Cardiac septum (tissue), 1 donor: ENCODE measurements at places on chromosomes 3 and 15. TPM values are rescaled to one million over a fixed set of nuclear protein-coding genes. Genes with fewer than 3 reads are reported as not detected.

DNA sequence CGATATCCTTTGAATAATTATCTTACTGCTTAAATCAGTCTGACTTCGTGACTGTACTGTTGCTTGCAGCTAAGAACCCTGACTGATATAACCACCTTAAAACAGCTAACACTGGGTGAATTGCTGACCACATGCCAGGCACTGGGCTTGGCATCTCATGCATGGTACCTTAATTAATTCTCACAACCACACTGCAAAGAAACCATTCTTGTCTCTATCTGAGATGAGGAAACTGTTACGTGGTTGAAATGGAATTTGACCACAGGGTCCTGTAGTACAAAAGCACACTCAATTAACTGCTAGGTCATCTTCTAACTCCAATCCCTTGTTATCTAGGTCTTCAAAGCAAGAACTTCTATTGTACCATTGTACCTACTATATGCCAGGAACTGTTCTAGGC is 92.7 kb upstream of the PRICKLE2 start:
- no peak for DNase-seq

The HRG gene
- total RNA-seq, result not detected

The C15orf39 gene
- total RNA-seq, result 12.9 TPM

DNA sequence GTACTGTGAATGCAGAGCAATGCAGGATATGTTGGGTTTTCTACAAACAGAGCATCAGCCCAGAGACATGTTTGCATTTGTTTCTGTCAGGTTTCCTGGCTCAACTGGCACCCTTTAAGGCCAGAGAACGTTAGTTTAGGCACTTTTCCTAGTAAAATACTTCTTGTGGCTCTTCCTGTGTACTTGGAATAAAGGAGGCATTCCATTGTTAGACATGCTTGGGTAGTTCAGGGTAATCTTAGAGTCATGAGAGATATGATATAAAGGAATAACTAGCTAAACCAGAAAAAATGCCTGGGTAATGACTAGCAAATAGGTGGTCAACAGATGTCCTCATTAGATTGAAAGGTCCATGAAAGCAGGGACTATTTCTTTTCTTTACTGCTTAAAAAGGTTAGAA is 60.4 kb upstream of the RBM5 start:
- no peak for DNase-seq

- DNase-seq, result peak; percentile 31
Observed at GRCh38 chr15:89770041-89770440, 6.1 kb upstream of the MESP2 start.

DNA sequence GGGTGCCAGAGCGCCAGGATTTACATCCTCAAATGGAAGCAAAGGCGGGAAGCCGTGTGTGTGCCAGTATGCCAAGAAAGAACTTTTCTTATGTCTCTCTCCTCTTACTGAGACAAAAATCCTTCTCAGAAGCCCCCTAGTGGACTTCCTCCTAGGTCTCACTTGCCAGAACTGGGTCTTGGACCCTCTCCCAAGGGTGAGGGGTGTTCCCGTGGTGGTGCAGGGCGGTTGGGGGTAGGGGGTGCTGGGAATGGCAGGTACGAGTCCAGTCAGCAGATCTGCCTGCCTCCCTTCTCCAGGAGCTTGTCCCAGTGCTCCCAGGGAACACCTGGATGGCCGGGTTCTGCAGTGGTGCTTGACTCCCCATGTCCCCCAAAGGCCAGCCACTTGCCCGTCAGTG is 52.0 kb downstream of the CORO2B start:
- DNase-seq, result no peak

- no peak for DNase-seq
Observed at GRCh38 chr15:61327019-61327631, 98.0 kb upstream of the RORA start.

The CHAC1 gene
- total RNA-seq, result 1.6 TPM

DNA sequence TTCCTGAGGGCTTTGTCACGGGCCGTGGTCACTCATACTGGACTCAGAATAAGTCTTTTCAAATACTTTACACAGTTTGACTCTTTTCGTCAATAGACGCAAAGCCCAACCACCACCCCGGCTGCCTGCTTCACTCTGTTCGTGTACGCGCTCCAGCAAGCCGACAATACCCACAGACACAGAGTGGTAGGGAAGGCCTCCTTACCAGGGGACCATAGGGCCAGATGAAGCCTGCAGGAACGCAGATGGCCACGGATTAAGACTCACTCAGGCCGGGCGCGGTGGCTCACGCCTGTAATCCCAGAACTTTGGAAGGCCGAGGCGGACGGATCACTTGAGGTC is 29.7 kb downstream of the EFCAB12 start:
- no peak for DNase-seq

The GCNT3 gene
- not detected for total RNA-seq

GRCh38 chr3:151168269-151169094 is 34.5 kb downstream of the GPR171 start:
- DNase-seq, result peak; percentile 86

The CPA3 gene
- 1.9 TPM for total RNA-seq

The PROS1 gene
- 275 TPM for total RNA-seq

- no peak for DNase-seq
Observed at GRCh38 chr15:56963710-56964109, 45.3 kb downstream of the TCF12 start.

DNA sequence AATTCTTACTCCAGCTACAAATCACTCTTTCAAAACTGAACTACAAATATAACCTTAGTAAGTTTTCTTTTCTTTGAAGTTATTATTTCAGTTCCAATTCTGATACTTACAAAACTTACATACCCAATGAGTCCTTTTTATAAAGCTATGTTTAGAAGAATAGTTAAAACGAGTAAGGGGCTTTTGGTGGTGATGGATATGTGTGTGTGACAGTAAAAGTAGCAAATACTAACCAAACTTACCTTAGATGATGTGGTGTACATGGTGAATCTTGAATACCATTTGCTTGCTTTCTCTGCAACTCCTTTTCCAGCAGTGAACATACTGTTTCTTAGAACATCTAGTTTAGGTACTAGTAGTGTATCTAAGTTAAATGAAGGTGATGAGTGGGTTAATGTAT is 68.4 kb downstream of the SLC24A1 start:
- DNase-seq, result no peak

- no peak for DNase-seq
Observed at GRCh38 chr3:191648787-191649186, 187.8 kb downstream of the PYDC2 start.

The LTF gene
- total RNA-seq, result 5.4 TPM

GRCh38 chr3:157445857-157446256 is 9.2 kb downstream of the PTX3 start:
- no peak for DNase-seq

GRCh38 chr3:12508291-12508700 is 24.0 kb downstream of the TSEN2 start:
- DNase-seq, result no peak

DNA sequence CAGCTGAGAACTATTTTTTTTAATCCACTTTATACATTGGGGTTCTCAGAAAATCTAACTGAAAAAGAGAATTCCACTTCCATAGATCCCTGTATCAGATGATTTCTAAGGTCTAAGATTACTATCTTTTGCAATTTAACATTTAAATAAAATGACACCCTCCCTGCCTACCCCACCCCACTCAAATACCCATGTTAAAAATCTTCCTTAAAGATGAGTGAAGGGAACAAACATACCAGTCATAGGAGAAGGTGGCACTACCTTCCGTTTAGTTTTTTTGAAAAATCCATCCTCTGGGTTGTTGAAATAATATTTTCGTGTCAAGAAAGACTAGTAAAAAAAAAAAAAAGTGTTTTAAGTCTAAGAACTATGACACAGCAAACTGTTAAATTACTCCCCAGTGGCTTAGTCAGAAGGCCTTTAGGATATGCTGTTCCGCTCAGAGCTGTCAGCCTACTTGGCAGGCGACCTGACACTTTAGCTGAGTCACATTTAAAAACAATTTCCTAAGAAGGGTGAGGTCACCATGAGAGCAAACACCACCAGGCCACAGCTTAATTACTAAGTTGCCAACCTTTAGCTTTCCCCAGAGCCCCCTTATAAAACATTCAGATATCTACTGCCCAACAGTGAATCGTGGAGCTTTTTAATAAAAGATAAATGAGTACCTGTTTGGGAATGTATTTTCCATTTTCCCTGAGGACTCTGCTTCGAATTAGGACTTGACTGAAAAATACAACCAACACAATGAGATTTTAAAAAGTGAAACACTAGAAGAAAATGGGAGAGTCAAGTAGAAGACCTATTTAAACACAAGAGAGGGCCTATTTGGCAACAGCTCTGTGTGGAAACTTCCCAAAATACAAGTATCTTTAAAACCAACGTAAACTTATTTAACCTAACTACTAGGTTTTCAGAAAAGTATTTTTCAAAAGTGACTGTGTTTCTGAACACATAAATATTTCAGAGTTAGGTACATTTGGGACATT is 9.6 kb downstream of the EMC3 start:
- peak; percentile 81 for DNase-seq

DNA sequence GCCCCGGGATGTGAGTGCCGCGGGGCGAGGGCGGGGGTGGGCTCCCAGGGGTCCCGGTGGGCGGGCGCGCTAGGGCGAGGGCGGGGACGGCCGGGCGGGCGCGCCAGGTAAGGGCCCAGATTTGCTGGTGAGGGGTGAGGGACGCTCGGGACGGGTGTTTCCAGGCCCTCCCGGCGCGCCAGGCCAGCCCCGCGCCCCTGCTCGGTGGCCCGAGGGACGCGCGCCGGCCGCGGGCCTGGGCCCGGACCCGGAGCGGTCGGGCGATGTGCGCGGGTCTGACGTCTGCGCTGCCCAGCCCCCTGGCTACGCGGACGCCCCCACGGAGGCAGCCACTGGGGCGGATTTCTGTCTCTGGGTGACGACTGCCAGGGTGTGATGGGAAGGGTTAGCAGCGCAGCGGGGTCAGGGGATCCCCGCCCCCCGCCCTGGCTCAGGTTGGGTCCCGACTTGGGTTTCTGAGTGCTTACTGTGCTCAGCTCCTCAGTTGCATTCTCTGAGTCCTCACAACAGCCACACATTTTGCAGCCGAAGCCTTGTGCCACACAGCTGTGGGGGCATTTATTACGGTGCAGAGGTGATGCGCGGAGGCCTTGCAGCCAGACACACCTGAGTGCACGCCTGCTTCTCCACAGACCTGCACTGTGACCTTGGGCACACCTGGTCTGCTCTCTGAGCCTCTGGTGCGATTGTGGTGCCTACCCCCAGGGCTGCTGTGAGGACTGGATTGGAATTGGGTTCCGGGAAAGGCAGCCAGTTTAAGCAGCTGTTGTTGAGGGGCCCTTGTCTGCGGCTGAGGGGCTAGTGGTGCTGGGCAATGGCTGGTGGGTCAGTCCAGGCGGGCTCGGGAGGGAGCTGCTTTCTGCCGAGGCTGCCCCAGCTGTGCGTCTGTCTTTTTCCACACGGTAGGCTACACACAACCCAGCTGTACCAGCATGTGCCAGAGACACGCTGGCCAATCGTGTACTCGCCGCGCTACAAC is 523 bp downstream of the HDAC11 start:
- DNase-seq, result no peak

GRCh38 chr3:55963601-55964000 is 476.5 kb upstream of the WNT5A start:
- DNase-seq, result no peak

- no peak for DNase-seq
Observed at GRCh38 chr15:37121492-37121891, 21.1 kb upstream of the MEIS2 start.

DNA sequence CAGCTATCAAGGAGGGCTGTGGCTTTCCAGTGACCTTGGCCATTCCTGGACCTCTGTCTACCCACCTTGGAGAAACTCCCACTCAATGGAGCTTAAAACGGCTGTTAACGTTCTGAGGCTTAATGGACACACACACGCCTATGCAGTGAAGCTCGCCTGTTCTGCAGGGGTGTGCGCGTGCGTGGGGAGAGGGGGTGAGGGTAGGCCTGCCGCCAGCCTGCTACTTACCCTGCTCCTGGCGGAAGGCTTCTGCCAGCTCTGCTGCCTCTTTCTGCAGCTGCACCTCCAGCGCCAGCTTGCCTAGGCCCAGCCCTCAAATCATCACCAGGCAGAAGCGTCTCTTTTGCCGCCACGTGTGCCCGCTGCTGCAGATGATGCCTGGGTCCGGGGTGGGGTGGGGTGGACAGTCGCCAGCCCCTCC is 23.2 kb upstream of the PARL start:
- DNase-seq, result no peak

GRCh38 chr3:152071924-152072323 is 196.8 kb upstream of the MBNL1 start:
- no peak for DNase-seq

- no peak for DNase-seq
Observed at GRCh38 chr15:85592148-85592547, 202.6 kb downstream of the KLHL25 start.

DNA sequence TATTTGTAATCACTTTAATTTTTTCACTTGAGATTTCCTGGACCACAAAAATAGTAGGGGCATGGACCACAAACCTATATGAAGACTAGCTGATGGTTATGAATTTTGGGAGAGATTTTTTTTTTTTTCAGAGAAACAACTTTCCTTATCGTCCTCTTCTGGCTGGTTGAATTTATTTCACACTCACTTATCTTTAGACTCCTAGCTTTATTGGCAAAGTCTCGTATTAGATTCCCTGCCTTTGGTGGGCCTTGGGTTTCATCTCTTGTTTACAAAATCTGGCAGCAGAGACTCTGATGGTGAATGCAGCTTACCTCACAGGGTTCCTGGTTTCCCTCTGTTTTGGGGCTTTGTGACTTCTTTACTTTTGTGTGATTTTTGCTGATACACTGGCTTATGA is 44.5 kb upstream of the KIF23 start:
- DNase-seq, result no peak

DNA sequence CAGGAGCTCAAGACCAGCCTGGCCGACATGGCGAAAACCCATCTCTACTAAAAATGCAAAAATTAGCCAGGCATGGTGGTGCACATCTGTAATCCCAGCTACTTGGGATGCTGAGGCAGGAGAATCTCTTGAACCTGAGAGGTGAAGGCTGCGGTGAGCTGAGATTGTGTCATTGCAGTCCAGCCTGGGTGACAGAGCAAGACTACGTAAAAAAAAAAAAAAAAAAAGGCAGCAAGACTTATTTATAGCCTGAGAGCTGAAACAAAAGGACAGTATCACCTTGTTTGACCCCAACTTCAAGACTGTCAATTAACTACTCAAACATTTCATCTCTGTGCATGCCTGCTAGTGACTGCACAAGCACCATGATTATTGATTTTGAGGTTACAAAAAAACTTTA is 478.9 kb upstream of the GBE1 start:
- DNase-seq, result no peak

GRCh38 chr3:107662124-107662507 is 139.4 kb downstream of the BBX start:
- no peak for DNase-seq

DNA sequence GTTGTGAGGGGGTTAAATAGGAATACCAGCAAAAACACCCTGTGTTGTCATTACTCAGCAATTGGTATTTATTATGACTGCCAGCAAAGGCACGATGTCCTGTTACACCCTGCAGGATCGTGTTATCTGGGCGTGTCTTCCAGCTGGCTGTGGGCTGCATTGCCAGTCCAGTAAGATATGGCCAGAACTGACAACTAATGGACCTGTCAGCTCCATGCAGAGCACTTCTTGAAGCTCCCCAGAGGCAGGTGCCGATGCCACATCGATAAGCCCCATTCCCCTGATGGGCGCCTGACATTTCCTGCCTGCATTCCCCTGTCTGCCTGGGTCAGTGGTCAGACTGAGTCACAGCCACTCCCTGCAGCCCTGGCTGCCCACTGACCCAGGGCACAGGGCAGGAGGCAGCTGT is 79.7 kb upstream of the RASGRF1 start:
- no peak for DNase-seq

GRCh38 chr3:67947808-67948508 is 293.5 kb upstream of the SUCLG2 start:
- DNase-seq, result no peak

- no peak for DNase-seq
Observed at GRCh38 chr3:150362515-150363302, 45.4 kb upstream of the TSC22D2 start.

The ANKRD63 gene
- total RNA-seq, result not detected

The OXTR gene
- 0.30 TPM for total RNA-seq

- DNase-seq, result no peak
Observed at GRCh38 chr3:22506871-22507270, 696.3 kb upstream of the UBE2E2 start.
